ENCODE measurements at places on chromosomes 6 and 20.

GRCh38 chr6:170087941-170088581 lies 202.8 kb downstream of the DLL1 start:
- DNase-seq = no peak

GRCh38 chr6:84773133-84773430 lies 8.7 kb upstream of the TBX18 start:
- DNase-seq = no peak

- DNase-seq = no peak
Measured at GRCh38 chr20:58184984-58185383, 43.5 kb downstream of the ANKRD60 start.

DNA sequence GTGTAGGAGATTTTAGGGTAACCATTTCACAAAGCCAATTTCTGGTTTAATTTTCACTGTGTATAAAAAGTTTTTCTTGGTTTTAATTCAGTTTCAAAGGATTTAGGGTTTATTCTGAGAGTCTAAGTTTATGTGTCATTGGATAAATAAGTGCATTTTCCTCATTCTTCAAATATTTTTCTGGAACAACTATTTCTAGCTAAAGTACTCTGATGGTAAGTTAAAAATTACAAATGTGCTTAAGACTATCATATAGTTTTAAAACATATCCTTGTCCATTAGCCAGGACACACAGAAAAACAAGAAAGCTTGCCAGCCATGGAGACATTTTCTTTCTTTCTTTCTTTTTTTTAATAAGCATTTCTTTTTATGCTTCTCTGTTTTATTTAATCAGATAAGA lies 333.0 kb downstream of the RFPL4B start:
- no peak for DNase-seq

- no peak for DNase-seq
Measured at GRCh38 chr20:33796263-33796906, 14.8 kb upstream of the CHMP4B start.

Data from AG04450 (cell line).